ENCODE measurements at places on chromosomes 11 and 22.

DNA sequence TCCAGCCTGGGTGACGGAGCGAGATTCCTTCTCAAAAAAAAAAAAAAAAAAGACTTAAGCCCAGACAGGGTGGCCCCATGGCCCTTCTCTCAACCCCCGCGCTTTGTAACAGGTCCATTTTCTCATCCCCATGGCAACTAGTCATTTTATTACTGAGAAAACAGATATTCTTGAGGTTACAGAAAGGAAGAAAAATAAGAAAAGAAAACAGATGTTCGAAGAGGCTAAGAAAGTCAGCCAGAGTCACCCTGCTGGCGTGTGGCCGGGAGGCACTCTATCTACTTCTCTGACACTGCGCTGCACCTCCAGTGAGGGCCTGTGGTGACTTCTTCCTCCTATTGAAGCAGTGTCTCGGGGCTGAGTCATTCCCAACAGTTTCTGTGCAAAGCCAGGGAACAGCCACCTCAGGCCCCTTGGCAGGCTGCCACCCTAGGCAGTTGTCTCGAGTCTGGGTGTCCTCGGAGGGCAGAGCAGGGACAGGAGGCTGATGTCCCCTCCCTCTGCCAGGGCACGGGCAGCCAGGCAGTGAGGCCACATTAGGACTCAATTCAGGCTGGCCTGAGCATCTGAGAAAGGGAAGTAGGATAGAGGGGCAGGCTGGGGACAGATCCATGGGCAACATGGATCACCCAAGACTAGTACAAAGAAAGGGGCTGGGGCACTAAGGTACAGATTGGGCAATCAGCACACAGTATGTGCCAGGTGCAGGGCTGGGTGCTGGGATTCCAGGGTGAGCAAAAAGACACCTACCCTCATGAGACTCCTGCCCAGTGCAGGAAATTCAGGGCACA is 16.4 kb upstream of the SYVN1 start:
- DNase-seq = peak; percentile 45

DNA sequence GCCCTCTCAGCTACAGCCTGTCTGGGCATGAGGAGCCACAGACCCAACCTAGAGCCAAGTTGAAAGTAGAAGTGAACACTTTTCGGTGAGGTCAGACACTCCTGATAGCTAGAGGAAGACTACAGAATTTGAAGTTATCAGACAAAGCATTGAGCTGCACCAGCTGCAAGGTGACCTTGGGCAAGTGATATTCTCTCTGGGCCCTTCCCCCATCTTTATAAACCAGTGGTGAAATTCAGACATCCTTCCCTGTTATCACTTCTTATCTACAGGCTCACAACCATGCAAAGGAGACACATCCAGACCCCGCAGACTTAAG is 8.0 kb upstream of the PMM1 start:
- DNase-seq = no peak

DNA sequence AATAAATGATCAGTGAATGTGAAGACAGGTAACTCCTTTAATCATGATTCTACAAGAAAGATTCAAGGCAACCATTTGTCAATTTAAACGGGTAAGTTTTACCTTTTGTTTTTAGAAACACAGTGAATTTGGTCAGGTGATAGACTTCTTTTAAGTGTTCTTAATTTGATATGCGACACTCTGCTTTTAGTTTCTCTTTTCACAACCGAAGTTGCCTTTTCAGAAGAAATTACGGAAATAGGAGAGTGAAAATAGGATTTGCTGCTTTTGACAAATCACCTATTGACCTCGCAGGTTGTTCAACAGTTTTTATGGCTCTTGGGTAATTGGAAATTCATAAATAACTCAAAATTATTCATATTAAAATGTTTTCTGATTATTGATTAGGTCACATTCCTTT is 142.1 kb downstream of the CNTN5 start:
- DNase-seq = no peak

GRCh38 chr11:75275581-75275980 is 35.0 kb downstream of the TPBGL start:
- DNase-seq = peak; percentile 82

DNA sequence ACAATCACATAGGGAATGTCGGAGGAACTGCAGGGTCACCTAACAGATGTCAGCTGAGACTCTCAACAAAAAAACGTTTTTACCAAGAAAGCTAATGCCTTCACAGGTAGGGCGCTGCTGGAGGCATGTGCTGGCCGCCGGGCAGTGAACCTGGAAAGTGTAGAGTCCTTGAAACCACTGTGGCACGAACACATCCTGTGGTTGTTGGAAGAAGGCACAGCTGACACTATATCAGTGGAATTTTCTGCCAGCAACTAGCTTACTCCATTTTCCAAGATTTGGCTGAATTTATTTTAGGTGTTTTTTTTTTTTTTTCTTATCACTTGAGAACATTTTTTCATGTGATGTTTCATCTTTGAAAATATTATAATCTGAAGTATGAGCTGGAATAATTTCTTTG is 14.2 kb downstream of the TRMU start:
- DNase-seq = no peak

DNA sequence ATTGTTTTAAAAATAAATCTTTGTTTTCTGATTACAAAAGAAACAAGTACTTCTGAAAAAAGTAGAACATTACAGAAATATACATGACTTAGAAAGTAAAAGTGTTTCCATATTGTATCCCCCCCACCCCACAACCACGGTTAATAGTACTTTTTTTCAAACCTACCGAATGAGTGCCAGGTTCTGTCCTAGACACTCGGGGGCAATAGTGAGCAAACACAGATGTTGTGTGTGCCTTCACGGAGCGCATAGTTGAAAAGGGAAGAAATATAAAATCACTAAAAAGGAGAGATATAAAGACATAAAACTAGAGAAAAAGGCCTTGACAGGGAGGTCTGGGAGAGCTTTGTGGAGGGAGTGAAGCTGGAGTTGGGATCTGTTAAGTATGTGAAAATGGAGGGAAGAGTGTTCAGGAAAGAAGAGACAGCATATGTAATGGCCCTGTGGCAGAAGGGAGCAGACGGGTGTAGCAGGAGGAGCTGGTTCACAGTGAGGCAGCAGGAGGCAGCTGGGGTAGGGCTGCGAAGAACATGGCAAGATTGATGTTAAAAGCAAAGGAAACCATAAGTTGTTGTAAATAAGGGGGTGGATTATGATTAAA is 42.1 kb upstream of the ALX4 start:
- DNase-seq = no peak

DNA sequence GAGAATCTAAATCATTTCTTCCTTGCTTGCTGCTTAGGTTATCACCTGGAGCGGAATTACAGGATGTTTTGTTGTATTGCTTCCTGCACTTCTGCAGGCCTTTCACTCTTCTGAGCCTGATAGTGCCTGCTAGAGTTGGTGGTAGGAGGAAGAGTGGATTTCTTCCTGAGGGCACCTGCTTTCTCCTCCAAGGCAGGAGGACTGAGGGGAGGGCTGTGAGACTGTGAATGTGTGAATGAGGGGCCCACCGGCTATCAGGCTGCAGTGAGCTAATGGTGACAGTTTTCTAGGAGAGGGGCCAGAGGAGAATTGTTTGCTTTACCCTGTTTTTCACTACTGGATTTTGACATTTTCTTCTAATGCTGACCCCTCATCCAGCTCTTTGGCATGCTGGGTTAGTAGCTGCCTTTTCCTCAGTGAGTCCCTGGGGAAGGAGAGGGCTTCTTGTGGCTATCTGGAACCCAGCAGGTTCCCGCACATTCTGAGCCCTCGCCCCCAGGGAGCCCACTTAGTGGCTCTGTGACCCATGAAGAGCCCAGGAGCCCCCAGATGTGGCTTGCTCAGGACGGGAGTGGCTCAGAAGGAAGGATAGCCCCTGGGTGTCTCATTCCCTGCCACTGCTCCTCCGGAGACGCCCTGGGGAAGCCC is 39.1 kb downstream of the DIXDC1 start:
- DNase-seq = no peak

DNA sequence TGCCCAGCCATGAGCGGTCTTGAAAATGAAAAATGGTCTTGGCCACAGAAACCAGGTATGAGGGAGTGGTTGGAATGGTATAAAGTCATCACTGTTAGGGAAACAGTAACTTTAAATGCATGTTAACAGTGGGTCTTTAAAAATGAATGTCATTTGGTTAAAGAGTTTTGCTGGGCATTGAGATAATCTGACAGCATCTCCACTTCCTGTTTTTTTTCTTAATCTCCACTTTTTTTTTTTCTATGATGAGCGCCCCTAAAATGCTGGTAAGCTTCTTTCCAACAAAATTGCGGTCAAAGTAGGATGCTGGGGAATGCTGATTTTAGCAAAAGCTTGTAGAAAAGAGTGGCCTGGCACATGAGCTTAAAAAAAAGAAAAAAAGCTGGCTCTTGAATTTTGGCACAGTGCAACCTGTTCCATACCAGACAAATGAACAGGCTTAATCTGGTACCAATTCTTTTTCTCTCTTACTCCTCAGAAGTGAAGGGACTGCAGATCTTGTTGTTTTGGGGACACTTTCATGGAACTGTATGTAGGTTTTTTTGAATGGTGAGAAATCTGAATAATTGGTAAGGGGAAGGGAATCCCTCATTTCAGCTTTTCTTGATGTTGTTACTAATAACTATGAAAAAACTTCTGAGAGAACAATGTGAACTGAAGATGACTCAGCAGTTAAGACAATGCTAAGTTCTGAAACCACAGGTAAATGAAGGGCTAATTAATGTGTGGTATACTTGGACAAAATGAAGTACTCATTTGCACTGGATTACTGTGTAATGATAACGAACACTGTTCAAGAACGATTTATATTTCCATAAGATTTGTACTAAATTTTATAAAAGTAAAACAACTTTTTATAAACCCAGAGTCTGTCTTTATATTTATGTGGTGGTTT is 3.1 kb upstream of the ARHGEF12 start:
- no peak for DNase-seq

- DNase-seq = peak; percentile 86
These were observed 38.3 kb upstream of the CREB3L1 start for GRCh38 chr11:46238967-46239800.

Data from activated naive CD4-positive, alpha-beta T cell treated with anti-CD3 and anti-CD28 coated beads for 36 hours (primary cell).